ENCODE measurements at places on chromosomes 4 and X.

- no peak for DNase-seq
These were observed 240.1 kb downstream of the FRAS1 start for GRCh38 chr4:78297116-78297800.

DNA sequence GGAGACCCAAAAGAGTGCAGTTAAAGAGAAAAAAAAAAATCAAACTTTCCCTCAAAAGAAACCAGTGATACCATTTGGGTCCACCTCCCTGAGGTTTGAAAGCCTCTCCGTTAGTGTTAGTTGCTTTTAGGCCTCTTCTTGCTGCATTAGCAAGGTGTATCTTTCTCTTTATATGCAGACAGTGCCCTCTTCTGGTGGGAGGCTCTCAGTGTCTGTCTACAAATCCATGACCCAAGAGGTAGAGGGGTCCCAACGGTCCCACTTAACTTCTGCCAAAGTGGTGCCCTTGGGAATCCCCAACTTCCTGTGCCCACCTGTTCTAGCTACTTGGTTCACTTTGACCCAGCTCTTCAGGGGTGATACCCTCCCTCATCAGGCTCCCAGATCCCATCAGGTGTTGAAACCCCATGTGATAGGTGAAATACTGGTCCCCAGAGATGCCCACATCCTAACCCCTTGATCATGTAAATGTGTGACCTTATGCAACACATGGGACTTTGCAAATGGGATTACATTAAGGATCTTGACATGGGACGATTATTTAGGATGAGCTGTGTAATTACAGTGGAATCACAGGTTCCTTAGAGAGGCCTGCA lies 63.7 kb upstream of the CD99 start:
- peak; percentile 42 for DNase-seq

GRCh38 chr4:6343939-6344408 lies 74.3 kb downstream of the WFS1 start:
- no peak for DNase-seq

- DNase-seq, result no peak
These were observed at the start of gene NPY2R for GRCh38 chr4:155208258-155209054. Gene NPY2R (plus strand): TSS chr4:155208636. CDS start chr4:155213940, 5,304 bp downstream.

- no peak for DNase-seq
These were observed 202.2 kb upstream of the ETNPPL start for GRCh38 chr4:108965016-108965415.

- DNase-seq, result no peak
These were observed 48.5 kb upstream of the STIM2 start for GRCh38 chr4:26812049-26812714.

DNA sequence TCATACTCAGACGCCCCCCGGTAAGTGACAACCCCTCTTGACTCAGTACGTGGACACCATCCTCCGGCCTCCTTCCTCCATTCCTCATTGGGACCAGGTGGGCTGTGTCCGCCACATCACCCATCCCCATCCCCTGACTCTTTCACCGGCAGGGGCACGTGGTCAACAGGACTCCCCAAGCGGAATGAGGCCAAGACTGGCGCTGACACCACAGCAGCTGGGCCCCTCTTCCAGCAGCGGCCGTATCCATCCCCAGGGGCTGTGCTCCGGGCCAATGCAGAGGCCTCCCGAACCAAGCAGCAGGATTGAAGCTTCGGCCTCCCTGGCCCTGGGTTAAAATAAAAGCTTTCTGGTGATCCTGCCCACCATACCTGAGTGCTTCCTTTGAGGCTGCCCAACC lies 5.0 kb downstream of the PQBP1 start:
- no peak for DNase-seq

DNA sequence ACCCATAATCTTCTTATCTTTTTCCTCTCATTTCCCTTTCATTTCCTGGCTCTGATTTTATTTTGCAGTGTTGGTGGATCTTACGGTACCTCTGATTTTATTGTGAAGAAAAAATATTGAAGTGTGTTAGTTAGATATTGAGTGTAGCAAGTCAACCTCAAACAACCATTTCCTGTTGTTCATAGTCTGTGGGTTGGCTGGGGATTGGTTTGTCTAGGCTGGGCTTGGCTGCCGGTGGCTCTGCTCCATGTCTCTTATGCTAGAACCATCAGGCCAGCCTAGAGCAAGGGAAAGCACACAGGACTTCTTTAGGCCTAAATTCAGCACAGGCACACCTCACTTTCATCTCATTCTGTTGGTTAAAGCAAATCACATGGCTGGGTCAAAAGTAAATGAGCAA lies 383.1 kb upstream of the LCORL start:
- no peak for DNase-seq

- DNase-seq, result no peak
These were observed 10.2 kb upstream of the MAGEB10 start for GRCh38 chrX:27797575-27797974.

DNA sequence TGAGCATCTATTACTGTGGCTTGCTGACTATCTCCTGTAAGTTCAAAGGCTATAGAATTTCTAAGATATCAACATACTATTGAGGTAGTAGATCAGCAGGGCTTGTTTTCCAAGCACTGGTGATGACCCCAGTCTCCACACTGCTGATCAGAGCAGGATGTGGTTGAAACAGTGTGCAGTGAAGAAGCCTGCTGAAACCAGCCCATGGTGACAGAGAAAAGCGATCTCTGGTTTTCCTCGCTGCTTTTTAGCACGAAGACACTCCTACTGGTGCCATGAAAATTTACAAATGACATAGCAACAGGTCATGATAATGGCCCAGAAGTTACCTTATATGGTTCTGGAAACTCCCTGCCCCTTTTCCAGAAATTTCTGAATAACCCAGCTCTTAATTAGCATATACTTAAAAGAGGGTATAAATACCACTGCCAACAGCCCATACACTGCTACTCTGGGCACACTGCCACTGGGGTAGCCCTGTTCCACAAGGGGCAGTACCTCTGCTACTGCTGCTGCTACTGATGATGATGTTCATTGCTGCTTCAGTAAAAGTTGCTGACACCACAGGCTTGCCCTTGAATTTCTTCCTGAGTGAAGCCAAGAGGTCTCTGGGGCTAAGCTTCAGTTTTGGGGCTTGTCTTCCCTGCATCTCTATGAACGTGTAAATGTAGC lies 1689.5 kb upstream of the PCDH10 start:
- DNase-seq, result no peak

DNA sequence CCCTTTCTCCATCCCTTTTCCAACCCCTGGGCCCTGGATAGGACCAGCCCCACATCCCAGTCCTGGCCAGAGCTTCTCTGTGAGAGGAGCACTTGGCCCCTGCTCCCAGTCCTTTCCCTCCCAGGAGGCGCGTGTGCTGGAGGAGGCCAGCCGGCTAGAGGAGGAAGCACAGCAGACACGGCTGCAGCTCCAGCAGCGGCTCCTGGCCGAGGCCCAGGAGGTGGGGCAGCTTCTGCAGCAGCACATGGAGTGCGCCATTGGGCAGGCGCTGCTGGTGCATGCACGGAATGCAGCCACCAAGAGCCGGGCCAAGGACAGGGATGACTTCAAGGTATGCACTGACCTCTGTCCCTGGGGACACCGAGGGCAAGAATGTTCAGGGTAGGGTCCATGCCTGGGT lies 87.5 kb downstream of the EVC start:
- DNase-seq, result no peak

All from activated CD4-positive, alpha-beta T cell treated with anti-CD3 and anti-CD28 coated beads, Interleukin-2, amount 50 U/mL, for 24 hours (primary cell).